ENCODE measurements at places on chromosomes 1 and 21.

- no peak for DNase-seq
Measured at GRCh38 chr1:15314328-15315281, 67.6 kb downstream of the FHAD1 start.

DNA sequence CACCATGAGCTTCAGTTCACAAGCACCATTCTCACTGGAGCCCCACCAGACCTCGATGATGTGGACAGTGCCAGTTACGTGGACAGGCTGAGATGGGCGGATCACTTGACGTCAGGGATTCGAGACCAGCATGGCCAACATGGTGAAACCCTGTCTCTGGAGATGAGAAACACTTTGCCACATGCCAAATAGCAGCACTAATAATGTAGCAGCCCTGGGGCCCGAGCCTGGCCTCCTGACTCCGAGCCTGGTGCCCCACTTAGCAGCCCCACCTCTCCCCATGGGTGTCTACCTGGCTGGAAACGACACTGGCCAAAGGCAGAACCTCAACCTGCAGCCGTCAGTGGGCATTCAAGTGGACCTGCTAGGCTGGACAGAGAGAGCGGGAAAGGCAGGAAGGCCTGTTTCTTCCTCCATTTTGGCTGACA lies 129.1 kb downstream of the TOMM20 start:
- no peak for DNase-seq

- no peak for DNase-seq
Measured at GRCh38 chr1:14804626-14805025, 206.1 kb downstream of the KAZN start.

DNA sequence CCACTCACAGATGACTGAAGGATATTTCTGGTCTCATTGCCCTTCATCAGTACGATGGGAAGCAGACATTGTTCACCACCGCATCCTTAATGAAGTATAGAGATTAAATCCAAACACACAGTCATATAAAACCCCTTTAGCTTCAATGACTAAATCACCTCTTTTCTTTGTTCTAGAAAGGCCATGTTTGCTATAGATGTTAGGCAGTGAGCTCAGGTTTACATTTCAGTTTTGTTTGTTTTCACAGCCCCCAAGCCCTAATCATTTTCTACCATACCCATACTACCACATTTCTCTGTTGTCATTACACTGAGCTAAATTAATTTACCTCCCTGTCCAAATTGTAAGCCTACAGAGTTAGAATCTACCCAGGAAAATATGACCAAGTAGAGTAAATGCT lies 385.1 kb downstream of the NTNG1 start:
- DNase-seq, result no peak

GRCh38 chr1:24865168-24865567 lies 64.9 kb downstream of the RUNX3 start:
- no peak for DNase-seq

GRCh38 chr1:8076176-8076575 lies 50.1 kb upstream of the ERRFI1 start:
- DNase-seq, result no peak

- no peak for DNase-seq
Measured at GRCh38 chr1:99820546-99820945, 29.6 kb upstream of the AGL start.

GRCh38 chr1:172184506-172185191 lies 235.8 kb upstream of the C1orf105 start:
- DNase-seq, result no peak

- no peak for DNase-seq
Measured at GRCh38 chr1:42316292-42316691, 18.7 kb downstream of the FOXJ3 start.
